ENCODE measurements at places on chromosomes 2 and 18.
A peak's percentile ranks its signal among the peaks of the same experiment; 100 is the strongest.

- DNase-seq = peak; percentile 66
These were observed 15.4 kb upstream of the MATN3 start for GRCh38 chr2:20027705-20028434.

DNA sequence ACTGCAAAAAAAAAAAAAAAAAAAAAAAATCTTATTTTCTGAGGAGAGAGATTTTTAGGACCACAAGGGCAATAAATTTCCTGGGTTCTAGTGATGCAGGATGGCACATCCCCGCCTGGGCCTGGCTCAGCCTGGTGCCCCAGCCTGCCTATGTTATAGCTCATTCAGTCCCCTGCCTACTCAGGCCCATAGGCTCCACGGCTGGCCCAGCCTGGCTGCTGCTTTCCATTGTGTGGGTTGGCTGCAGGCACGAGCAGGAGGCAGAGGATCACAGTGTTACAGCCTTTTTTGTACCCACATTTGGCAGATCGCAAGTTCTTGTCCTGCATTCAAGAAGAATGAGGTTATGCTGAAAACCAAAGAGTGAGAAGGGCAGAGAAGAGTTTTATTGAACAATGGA, 2.8 kb upstream of the SULT6B1 start:
- no peak for DNase-seq

- peak; percentile 11 for DNase-seq
These were observed 10.7 kb upstream of the RNF103 start for GRCh38 chr2:86634352-86634751.

DNA sequence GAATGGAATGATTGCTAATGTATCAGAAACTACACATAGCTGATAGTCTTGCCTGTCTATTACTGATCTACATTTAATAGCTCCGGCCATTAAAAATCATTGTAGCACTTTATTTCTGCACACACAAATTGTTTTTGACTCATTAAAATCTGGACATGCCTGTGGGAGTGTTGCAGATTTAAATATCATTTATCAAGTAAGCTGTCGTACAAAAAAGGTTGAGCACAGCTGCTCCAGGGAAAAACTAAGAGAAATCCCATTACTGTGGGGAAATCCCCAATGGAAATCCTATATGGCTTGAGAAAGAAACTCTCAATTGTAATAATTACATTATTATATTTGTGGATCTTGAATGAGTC, 99.6 kb upstream of the CERS6 start:
- DNase-seq = no peak

GRCh38 chr2:159201360-159202063, 85.0 kb downstream of the WDSUB1 start:
- DNase-seq = no peak

- peak; percentile 61 for DNase-seq
These were observed 549.9 kb downstream of the XIRP2 start for GRCh38 chr2:167438206-167438605.

DNA sequence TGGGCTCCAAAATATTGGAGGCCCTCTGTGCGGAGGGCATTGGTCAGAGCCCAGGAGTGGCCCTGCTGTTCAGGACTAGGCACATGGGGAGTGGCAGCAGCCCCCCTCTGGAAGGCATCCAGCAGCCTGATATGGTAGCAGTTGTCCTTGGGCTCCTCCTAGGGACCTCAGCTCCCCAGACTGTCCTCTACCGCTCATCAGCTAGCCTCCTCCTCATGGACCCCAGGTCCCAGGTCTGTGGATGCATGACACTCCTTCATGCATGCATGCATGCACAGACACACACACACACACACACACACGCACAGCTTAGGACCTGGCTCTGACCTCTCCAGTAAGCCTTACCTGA, 15.4 kb upstream of the ATP6V1B1 start:
- DNase-seq = no peak

DNA sequence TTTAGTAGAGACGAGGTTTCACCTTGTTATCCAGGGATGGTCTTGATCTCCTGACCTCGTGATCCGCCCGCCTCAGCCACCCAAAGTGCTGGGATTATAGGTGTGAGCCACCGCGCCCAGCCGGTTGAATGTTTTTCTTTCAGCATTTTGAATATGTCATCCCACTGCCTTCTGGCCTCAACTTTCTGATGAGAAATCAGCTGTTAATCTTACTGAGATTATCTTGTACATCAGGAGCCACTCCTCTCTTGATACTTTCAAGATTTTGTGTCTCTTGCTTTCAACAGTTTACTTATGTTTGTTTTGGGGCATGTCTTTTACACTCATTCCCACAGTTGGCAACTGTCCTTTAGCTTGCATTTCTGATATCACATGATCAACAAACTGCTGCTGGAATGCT, 46.3 kb downstream of the CCDC150 start:
- no peak for DNase-seq

- no peak for DNase-seq
These were observed 7.5 kb downstream of the LBX2 start for GRCh38 chr2:74491648-74492544.

- peak; percentile 30 for DNase-seq
These were observed 14.8 kb downstream of the ASB1 start for GRCh38 chr2:238441262-238442114.

GRCh38 chr18:22933206-22933965, at the start of gene RBBP8:
Gene RBBP8, plus strand, starts transcription at chr18:22933328. Its CDS starts 3,524 bp downstream, at chr18:22936852.
- peak; percentile 78 for DNase-seq

- no peak for DNase-seq
These were observed 68.1 kb downstream of the STPG4 start for GRCh38 chr2:47087051-47087450.

- peak; percentile 95 for DNase-seq
These were observed 341.6 kb upstream of the VWC2L start for GRCh38 chr2:214069254-214069653.

GRCh38 chr2:176085120-176085788, 1.5 kb upstream of the EVX2 start:
- DNase-seq = no peak

- no peak for DNase-seq
These were observed 414.1 kb upstream of the MYT1L start for GRCh38 chr2:2744958-2745715.

DNA sequence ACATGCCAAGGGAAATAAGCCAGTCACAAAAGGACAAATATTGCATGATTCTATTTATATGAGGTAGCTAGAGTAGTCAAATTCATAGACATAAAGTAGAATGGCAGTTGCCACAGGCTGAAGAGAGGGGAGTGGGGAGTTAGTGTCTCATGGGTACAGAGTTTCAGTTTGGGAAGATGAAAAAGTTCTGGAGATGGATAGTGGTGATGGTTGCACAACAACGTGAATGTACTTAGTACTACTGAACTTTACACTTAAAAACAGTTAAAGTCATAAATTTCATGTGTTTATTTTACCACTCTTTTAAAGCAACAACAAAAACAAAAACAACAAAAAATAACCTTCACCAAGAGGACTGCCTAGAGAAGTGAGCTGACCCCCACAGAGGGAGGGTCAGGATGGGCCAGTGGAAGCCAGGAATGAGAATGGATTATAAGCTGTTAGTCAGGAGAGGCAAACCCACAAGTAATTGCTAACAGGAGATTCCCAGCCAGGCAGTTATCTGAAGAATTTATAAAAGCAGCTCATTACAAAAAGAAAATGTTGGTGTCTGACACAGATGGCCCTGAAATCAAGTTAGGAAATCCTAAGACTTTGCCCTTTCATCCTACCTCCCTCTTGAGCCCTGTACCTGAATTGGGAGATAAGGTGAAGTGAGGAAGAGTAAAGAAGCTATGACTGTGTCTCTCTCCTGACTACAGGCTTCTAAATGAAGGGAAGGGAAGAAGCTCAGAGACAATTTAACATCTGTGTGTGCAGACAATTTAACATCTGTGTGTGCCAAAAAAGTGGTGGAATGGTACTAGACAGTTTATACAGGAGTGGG, 263.4 kb downstream of the PDE11A start:
- no peak for DNase-seq

- DNase-seq = peak; percentile 47
These were observed 157.9 kb downstream of the ANKRD44 start for GRCh38 chr2:197152451-197153228.

- DNase-seq = no peak
These were observed 812.5 kb downstream of the DCC start for GRCh38 chr18:53152476-53152875.

DNA sequence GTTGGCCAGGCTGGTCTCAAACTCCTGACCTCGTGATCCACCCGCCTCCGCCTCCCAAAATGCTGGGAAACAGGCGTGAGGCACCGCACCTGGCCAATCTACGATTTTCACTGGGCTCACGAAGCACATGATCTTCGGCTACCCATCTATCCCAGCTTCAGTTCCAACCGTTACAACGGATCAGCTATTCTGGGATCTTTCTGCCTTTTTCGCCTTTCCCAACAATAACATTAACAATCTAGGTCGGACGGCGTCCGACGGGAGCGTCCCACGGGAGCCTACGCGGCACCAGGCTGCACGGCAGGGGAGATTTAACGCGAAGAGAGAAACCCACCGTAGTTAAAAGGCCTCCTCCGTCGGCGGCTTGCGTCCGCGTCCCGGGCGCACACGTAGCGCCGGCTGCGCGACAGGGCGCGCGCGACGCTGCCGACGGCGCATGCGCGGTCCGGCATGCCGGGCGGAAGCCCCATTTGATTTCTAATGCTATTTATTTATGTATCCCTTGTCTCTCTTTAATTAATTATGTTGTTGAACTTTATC, at the start of gene MSL3B:
Gene MSL3B (minus strand): TSS at position 394 of the 540 bp plus-strand sequence.
- DNase-seq = peak; percentile 66

- DNase-seq = peak; percentile 58
These were observed 216.4 kb downstream of the STK39 start for GRCh38 chr2:168030862-168031624.

DNA sequence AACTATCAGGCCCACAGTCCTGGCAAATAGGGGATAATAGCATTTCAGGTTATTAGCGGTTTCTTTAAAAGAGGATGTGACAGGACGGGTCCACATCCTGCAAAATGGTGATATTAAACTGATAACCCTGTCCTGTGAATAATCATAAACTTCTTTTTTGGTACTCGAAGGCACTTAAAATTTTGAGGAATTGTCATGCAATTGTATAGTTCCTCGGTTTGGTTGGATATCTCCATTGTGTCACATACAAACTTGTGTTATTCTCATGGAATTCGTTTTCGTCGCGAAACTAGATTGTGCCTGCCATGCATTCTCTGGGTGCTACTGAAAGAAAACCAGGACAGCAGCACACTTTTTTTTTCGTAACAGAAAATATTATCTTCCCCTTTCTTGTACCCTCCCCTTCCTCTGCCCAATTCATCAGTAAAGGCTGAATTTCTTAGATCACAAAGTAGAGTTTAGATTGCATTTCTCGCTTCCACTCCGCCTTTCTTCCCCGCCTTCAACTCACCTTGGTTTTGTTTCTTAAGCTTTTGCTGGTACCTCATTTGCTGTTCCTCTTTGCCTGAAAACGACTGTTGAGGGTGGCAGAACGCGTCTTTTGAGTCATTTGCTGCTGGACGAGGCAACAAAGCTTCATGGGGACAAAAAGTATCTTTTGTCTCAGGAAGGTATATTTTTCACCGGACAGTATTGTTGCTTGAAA, 1.3 kb downstream of the CERS6 start:
- DNase-seq = peak; percentile 4

DNA sequence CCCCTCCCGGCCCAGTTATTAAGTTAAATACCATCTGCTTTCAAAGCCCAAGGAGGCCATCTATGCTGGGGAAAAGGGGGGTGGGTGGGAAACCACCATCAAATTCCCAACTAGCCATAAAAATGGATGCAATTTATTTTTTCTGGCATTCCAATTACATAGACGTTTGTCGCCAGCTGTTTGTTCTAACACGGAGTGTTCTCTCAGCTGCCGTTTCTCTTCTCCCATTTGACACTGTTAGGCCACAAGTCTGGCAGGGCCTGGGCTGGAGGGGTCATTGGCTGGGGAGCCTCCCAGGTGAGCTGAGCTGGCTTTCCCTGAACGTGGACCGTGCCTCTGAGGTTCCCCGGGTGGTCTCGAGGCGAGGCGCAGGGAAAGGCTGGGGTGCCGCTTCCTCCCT, 16.6 kb downstream of the ATOH8 start:
- DNase-seq = peak; percentile 68

DNA sequence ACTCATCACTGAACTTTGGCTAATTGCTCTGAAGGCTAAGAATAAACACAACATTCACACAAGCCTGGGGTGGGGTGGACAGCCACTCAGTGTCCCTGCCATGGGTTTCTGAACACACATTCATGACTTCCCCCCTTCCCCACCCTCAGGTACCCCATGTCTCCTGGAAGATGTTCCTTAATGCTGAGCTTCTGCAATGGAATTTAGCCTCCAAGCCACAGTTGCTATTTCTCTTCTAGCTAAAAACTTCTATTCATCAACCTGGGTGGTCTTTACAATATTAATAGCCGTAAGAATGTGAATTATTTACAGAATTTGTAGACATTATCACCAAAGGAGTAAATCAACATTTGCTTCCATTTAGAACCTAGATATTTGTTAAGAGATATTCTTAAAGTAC, 175.1 kb downstream of the ACKR3 start:
- DNase-seq = peak; percentile 93

DNA sequence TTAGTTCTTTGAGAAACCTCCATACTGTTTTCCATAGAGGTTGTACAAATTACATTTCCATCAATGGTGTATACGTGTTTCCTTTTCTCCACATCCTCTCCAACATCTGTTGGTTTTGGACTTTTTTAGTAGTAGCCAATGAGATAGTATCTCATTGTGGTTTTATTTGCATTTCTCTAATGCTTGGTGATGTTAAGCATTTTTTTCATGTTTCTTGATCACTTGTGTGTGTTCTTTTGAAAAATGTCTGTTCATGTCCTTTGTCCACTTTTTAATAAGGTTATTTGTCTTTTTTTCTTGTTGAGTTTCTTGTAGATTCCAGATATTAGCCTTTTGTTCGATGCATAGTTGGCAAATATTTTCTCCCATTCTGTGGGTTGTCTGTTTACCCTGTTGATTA, 392.3 kb upstream of the ZEB2 start:
- no peak for DNase-seq

GRCh38 chr2:238106698-238107524, 6.8 kb downstream of the ESPNL start:
- DNase-seq = no peak

DNA sequence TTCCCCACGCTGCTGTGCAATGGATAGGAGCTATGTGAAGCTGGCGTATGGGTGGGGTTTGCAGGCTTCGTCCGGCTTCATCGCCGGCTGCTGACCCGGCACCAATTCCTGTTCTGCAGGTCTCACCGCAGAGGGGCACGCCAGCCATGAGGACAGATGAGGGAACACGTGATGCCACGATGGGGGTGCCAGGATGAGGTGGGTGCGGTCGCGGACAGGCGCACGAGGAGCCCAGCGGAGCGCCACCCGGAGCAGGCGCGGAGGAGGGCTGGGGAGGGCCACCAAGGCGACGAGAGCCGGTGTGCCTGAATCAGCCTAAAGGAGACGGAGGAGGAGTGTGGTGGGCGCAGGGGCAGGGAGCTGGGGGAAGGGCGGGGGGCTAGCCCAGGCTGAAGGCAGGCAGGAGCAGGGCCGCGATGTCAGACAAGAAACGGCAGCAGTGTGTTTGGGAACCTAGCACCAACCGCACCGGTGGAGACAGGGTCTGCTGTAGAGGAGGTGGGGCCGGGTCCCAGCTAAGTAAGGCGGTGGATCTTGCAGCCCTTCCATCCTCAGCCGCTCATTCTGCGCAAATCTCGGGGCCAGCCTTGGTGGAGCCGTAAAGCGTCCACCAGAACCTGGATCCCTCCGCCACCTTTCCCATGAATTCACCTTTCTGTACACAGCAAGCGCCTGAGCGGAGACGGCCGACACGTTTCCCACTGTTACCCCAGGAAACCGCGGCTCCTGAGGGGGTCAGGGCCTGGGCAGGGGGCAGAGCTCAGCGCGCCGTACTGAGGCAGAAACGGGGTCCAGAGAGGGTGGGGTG, 17.0 kb upstream of the CD8A start:
- peak; percentile 31 for DNase-seq

Data from fibroblast of skin of right quadriceps (primary cell).